ENCODE measurements at places on chromosomes 2 and 18.

DNA sequence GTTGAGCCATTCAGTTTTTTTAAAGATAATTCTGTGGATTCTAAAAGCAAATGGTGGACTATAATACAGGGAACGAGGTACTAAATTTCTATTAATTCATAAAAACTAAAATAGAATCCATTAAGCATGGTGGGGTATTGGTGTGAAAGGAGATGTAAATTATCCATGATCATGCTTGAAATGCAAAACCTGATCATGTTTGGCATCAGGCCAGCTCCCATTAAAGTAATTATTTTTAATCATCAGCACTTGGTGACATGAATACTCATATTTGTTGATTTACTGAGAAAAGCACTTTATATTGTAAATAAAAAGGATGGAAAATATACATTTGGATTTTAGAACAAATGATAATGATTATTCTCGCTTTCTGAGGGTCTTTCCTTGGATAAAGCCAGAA is 232.3 kb upstream of the MEIS1 start:
- no peak for DNase-seq

- no peak for DNase-seq
Measured at GRCh38 chr2:182066400-182067087, 80.9 kb downstream of the PPP1R1C start.

- no peak for DNase-seq
Measured at GRCh38 chr18:67608615-67609273, 92.2 kb upstream of the DSEL start.

GRCh38 chr2:123840016-123840415 is 185.1 kb upstream of the CNTNAP5 start:
- no peak for DNase-seq

GRCh38 chr2:132599556-132599955 is 70.4 kb downstream of the LYPD1 start:
- no peak for DNase-seq

DNA sequence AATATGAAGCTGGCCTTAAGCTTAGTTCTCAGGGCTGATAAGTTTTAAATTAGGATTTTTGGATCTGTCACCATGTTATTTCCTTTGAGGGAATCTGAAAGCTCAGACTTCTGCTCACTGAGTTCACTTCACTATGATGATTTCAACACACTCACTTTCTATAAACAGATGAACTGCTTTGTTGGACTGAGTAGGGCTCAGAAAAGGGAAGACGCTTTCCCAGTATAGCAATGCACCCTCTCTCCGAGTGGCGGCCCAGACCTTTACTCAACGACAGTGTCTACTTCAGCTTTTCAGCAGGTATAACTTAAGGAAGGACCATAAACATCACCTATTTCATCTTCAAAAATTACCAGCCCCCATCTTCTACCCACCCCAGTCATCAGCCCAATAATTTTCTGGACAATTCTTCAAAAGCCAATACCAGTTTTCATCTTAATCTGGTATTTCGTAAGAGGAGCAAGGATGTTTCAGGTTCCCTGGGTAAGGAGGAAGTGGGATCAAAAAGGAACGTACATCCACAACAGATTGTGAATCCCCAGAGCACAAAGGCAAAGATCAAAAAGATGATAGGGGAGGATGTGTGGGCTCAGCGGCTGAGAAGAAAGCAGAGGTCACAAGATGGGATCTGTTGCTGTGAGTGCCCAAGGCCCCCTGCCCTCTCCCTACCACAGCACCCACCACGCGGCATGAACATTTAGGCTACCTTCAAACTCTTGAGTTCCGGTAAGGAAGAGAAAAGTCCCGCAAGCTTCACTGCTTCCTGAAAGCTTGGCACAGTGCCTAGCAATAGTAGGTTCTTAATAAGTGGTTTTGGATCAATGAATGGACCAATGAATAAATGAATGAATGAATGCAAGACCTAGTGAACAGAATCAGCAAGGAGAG is 41.9 kb downstream of the LPIN2 start:
- DNase-seq = peak; percentile 51

- no peak for DNase-seq
Measured at GRCh38 chr2:235493402-235493774, 455 bp upstream of the AGAP1 start.

DNA sequence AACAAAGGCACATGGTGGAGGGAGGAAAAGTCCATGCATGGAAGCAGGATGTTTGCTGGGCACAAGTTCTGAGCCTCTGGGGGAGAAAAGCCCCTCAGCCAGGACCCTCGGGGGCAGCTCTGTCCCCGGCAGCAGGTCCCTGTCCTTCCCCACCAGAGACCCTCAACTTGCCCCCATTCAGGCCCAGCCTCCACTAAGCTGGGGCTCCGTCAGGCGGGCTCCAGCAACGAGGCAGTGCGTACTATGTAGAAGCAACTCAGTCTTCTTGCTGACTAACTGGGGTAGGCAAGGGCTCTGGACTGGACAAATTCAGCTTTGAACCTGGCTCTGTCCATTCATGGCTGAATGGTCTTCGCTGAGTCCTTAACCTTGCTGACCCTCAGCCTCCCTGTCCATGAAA is 23.0 kb downstream of the CFAP65 start:
- no peak for DNase-seq

GRCh38 chr2:109009920-109010610 is 21.0 kb upstream of the EDAR start:
- DNase-seq = no peak

DNA sequence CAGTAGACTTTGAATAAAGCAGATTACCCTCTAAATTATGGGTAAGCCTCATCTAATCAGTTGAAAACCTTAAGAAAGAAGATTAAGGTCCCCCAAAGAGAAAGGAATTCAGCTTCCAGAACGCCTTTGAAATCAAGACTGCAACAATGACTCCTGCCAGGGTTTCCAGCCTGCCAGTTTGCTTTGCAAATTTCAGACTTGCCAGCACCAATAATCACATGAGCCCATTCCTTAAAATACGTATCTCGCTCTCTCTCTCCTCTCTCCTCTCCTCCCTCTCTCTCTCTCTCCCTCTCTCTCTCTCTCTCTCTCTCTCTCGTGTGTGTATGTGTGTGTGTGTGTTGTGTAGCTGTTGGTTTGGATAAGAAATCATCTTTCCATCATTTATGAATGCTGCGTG is 184.2 kb downstream of the PDE1A start:
- no peak for DNase-seq

DNA sequence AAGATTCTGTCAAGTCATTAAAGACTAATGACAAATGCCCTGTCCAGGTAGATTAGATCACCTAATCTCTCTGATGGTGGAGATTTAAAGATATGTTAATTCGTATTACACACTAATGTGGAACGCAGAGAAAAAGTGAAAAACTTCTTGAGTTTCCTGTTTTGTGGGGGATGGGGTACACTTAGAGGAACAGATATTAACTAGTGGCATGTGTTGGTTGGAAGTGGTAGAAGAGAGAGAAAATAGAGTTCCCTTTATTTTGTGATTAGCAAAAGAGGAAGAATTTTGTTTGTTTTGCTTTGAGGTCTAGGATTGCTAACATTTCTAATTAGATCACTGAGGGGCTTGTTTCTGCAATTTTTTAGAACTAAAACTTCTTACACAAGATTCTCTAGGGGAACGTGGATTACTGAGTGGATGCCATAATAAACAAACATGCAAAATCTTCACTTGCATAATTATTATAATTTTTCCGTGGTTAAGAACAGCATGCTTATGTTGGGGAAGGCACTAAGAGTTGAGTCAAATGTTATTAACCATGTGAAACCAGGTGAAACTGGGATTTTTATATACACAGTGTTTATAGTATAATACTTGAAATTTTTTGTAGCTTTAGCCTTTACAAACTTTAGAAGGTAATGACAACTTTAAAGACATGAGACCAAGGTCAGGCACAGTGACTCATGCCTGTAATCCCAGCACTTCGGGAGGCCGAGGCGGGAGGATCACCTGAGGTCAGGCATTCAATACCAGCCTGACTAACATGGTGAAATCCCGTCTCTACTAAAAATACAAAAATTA is 97.4 kb upstream of the STK17B start:
- DNase-seq = no peak

DNA sequence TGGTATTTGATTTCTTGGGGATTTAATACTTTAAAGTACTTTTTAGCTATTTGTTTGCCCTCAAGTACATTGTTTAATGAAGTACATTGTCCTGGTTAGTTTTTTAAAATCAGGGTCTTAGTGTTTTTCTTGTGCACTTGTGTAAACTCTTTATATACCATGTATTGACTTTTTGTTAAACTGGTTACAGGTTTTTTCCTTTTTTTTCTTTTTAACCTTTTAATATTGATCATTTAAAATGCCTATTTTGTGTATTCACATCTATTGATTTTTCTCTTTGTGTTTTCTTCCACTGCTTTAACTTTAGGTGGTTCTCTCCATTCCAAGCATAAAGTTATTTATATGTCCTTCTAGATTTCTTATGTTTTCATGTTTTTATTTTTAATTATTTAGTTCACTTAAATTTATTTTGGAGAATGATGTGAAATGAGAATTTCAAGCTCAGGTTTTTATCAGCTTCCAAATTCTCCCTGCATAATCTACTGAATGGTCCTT is 84.5 kb upstream of the MYCN start:
- no peak for DNase-seq

GRCh38 chr2:109270505-109271312 is 141.7 kb downstream of the SH3RF3 start:
- no peak for DNase-seq

DNA sequence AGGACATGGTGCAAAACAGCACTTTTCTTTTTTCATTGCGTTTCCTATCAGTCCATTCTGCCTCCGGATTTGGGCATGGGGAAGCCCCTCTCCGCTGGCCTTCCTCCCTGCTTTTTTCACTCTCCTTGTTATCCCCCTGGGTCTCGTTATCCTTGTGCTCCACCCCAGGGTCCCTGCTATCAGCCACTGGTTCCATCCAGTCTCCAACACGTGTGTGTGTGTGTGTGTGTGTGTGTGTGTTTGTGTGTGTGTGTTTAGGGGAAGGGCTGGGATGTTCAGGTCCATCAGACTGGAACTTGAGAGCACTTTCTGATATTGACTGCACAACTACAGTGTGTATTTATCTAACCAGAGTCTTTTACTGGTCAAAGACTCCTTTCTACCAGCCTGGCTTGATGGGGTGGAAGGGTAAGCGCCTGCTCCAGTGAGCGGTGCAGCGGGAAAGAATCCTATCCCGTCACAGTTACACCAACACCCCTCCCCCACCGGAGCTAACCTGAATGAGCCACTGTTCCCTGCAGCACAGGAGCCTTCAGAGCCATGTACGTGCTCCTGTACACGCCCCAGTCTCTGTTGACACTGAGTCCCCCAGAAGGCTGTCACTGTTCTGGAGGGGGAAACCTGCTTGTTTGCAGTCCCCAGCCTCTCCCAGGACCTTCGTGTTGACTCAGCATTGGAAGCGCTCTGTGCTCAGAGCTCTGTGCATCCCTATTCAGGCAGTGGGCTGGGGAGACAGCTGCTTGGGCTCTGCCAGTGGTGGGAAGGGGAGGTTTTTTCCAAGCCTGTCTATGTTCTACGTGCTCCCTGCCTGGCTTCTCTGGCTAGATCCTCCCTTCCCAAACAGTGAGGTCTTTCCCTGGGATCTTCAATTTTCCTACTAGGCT is 4.6 kb downstream of the INHA start:
- no peak for DNase-seq

GRCh38 chr2:111171337-111171930 is 50.7 kb downstream of the BCL2L11 start:
- DNase-seq = no peak

GRCh38 chr2:167271932-167272331 is 383.7 kb downstream of the XIRP2 start:
- DNase-seq = no peak

DNA sequence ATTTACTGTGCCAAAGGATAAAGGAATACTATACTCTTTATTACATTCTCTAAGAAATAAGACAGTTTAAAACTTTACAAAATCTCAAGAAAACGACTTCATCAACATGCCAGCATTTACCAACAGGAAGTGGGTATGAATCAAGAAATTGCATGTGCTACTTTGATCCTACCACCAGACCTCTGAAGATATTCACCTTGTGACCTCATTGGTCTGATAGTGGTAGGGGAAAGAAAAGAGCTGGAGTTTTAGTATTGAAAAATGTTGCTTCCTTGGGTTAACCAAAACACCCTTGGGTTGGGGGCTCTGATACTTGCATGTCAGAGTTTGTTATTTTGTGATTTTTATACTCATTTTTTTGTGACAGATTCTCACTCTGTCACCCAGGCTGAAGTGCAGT is 84.1 kb upstream of the LPIN2 start:
- peak; percentile 64 for DNase-seq

- no peak for DNase-seq
Measured at GRCh38 chr2:49261781-49262180, 107.5 kb upstream of the FSHR start.

DNA sequence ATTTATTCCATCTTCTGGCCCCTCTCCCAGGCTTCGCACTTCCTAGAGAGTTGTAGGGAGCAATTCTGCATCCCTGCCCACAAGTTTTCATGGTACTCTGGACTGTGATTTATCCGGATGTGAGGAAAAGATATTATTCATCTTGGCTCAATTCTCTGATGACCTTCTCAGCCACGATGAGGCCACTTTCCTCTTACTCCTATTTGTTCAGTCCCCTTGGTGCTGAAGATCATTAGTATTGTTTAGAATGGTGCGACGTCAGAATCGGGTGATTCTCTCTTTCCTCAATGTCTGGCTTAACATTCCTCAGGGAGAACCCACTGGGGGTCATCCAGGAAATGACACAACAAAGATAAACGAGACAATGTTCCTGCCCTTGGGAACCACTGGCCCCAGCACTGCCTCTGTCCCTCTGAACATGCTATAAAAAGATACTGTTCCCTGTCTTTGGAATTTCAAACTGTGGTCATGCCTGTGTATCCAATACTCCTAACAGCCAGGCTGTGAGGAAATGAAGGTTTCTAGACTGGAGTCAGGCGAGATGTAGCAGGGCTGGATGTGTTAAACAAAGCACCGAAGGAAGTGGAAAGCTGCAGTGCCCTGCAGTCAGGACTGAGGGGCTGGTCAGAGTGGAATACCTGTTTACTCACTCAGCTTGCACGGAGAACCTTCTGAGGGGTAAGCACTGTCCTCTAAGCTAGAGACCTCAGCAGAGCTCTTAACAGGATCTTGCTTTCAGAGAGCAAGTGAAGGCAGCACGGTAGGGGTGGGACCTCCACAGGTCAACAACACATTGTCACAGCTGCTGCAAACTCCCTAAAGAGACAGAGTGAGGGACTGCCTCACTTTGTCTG is 12.9 kb upstream of the GLI2 start:
- peak; percentile 1 for DNase-seq

GRCh38 chr2:239164335-239164871 is 236.4 kb downstream of the HDAC4 start:
- peak; percentile 41 for DNase-seq

All from CD8-positive, alpha-beta memory T cell (primary cell).